ENCODE measurements at places on chromosomes 16 and 17.

DNA sequence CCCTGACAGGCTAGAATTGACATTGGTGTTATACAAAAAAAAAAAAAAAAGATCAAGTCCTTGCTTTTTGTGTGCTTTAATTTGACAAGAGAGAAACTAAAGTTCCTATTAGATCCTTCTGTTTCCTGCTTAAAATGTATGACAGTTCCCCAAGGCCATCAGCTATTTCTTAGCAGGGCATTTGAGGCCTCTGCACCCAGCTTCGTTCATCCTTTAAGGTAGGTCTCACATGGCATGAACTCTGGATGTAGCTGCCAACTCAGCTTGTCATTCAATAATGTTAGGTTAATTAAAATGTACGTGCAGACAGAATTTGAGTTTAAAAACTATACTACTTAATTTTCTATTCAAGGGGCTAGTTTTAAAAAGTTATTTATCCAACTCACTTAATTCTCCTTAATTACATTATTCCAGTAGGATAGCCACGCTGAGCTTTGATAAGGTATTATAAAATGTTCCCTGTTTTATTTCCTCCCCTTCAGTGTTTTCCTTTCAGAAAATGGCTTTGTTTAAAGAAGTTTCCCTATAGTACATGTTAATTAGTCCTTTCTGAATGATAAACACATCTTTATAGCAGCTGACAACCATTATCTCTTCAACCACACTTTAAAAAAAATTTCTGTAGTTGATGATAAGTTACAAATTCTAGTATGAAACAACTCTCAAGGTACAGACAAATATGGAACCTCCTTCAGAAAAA is 1.2 kb upstream of the RFFL start:
- no peak for DNase-seq

DNA sequence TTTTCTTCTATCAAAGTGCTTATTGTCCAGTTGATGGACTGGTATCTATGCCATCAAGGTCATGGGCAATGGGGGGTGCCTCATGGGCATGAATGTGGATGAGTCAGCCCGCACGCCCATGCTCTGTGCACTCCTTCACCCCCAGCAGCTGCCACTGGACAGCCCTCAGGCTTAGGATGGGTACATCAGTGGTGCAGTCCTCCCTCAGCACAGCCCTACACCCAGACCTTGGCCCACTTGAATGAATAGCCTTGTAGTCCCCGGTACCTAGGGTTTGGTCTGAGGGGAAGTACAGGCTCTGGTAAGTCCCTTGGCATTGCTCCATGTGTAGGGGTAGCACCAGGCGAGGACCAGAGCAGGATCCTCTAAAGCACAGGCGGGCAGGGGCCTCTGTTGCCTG is 10.4 kb upstream of the GNA13 start:
- DNase-seq, result no peak

DNA sequence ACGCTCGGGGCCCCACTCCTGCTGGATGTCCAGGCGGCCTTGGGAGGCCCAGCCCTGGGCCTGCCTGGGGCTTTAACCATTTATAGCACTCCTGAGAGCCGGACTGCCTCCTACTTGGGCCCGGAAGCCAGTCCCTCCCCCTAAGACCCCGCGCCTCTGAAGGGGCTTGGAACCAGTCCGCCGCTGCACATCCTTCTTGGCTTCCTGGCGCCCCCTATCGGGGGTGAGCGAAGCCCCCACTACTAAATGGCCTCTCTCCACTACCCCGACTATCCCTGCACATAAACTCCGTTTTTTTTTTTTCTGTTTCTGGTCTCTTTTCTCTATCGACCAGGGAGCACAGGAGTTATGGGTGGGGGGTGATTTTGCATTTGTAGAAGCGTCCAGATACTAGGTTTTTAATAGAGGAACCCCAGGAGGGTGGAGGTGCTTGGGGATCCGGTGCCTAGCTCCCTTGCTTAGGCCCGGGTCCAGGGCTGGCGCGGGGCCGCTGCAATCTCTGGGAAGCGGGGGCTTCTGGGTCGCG is 633 bp upstream of the NOL3 start:
- DNase-seq, result no peak

GRCh38 chr17:64174686-64175456 is 44.9 kb upstream of the ERN1 start:
- no peak for DNase-seq

DNA sequence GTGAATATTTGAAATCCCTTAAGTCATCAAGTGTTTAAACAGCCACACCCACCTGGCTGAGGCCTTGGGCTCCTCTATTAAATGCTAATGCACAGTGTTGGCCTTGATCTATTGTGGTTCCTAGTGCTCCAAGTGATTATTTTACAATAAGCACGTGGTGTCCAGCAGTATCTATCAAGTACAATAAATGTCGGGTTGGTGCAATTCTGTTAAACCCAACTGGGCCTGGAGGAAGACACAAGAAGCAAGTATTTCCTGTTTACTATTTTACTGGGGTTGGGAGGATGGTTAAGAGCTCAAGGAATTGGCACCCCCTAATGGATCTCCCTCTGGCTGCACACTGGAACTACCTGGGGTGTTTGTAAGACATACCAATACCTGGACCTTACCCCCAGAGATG is 72.1 kb upstream of the HNF1B start:
- DNase-seq, result no peak

DNA sequence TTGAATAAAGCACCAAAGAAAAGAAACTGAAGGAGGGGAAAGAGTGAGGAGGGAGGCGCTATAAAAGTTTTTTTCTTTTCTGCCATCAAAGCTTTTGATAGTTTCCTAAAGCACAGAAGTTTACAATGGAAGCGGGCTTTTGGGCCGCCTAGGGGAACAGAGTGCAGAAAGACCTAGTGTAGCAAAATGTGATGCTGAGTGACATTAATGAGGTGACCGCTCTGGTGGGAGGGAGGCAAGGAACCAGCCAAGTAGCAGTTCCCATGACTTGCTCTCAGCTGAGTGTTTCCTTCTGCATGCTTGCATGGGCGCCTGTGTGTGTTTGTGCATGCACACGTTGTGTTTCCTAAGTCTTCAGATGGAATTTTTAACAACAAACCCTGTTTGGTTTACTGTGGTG is 15.5 kb downstream of the MSI2 start:
- no peak for DNase-seq

DNA sequence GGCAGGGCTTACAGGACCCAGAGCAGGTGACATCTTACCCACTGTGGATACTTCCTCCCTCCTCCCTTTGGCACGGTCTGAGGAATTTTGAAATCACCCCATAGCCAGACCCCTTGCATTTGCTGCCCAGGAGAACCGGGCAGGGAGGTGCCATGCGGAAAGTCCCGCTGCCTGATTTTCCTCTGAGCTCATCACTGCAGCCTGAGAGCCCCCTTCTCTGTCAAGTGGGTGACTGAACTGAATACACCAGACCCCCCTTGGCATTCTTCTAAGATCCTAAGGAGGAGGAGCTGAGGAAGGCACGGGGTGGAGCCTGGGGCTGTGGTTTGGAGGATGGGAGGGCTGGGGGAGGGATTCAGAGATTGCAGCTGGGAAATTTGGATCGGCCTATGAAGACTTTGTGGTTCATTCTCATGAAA is 173.4 kb downstream of the RAB11FIP4 start:
- DNase-seq, result no peak
